ENCODE measurements at places on chromosomes 7 and 10.

- DNase-seq, result no peak
Observed at GRCh38 chr7:46886669-46887374, 695.1 kb downstream of the TNS3 start.

DNA sequence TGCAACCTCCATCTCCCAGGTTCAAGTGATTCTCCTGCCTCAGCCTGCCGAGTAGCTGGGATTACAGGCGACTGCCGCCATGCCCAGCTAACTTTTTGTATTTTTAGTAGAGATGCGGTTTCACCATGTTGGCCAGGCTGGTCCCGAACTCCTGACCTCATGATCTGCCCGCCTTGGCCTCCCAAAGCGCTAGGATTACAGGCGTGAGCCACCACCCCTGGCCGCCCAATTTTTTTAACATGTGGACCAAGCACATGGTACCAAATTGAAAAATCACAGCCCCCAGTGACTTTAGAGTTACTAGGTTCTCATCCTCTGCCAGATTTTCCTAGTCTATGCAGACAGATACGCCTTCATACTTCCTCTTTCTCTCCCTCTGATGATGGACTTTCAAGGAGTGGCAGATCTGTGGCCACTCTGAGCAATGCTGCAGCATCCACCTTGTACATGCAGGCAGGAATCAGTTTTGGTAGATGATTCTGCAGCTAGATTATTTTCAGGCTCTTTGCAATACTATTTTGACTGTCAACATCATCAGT, 34.0 kb upstream of the EZH2 start:
- no peak for DNase-seq

DNA sequence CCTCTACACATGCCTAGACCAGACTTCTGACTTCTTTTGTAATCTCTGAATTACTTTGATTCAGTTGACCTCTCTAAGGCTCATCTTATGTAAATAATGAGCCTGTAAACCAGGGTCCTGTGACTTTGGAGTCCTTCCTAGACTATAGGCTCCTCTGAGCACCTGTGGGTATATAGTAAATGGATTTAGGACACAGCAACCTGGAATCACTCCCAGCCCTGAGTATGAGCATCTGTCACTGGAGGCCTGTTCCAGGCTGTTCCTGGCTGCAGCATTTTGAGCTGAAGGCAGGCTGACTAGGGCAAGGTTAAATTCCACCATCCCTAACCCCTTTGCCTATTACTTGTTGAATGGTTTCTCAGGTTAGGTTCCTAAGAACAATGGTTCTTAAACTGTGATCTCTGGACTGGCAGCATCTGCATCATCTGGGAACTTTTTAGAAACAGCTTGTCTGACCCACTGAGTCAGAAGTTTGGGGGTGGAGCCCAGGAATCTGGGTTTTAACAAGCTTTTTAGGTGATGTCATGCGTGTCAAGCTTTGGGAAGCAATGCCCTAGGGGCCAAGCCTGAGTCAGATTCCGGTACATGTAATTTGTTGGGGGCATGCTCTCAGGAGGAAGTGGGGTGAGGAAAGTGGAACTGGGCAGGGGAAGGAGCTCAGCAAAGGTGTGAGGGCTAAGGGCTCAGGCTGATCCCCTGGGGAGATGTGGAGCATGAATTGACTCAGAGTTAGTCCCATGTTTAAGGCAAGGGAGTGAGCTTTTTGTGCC, 28.2 kb downstream of the MINDY4 start:
- peak; percentile 75 for DNase-seq

DNA sequence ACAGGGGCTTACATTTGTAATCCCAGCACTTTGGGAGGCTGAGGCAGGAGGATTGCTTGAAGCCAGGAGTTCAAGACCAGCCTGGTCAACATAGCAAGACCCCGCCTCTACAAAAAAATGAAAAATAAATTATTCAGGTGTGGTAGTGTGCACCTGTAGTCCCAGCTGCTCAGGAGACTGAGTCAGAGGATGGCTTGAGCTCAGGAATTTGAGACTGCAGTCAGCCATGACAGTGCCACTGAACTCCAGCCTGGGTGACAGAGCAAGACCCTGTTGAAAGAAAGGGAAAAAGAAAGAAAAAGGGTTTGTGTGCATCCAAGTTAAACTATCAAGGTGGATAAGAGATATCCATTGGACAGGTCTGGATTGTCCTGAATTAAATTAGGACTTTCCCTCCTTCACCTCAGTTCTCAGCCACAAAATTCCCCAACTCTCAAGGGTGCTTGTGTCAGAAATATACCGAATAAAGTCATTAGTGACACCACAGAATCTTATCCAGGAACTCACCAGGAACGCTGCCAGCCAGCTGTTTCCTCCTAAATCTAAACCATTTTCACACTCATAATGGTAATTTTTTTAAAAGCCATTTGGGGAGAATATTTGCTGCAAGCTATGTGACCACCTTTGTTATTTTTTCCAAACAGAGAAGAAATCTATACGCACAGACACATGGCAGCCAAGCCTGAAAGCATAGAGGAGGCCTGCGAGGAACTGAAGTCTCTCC, 12.0 kb downstream of the AFAP1L2 start:
- no peak for DNase-seq

- no peak for DNase-seq
Observed at GRCh38 chr10:60142736-60143135, 236.4 kb upstream of the CCDC6 start.

- no peak for DNase-seq
Observed at GRCh38 chr10:85187047-85187446, 858.7 kb downstream of the CCSER2 start.

DNA sequence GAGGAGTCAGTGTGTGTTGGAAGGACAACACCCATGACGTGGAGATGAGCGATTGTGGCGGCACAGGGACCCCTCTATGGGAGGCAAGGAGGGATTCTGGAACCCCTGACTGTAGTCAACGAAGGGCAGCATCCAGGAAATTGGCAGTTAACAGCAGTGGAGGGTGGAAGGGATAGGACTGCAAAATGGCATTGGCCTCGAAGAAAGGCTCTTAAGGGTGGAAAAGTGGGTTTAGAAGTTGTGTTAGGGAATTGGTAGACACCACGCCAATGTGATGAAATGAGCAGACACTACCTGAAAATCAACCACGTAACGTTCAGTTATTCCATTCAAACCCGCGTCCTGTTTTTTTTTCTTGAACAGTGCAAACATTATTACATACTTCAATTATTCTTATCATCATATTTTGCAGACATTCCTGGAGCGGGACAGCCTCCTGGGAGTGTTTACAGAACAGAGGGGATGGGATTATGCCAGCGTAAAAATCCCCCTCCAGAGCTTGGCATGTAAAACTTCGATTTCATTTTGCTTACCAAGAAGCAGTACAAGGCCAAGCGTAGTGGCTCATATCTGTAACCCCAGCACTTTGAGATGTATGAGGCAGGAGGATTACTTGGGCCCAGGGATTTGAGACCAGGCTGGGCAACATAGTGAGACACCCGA, 272.1 kb downstream of the WDR37 start:
- DNase-seq, result no peak

DNA sequence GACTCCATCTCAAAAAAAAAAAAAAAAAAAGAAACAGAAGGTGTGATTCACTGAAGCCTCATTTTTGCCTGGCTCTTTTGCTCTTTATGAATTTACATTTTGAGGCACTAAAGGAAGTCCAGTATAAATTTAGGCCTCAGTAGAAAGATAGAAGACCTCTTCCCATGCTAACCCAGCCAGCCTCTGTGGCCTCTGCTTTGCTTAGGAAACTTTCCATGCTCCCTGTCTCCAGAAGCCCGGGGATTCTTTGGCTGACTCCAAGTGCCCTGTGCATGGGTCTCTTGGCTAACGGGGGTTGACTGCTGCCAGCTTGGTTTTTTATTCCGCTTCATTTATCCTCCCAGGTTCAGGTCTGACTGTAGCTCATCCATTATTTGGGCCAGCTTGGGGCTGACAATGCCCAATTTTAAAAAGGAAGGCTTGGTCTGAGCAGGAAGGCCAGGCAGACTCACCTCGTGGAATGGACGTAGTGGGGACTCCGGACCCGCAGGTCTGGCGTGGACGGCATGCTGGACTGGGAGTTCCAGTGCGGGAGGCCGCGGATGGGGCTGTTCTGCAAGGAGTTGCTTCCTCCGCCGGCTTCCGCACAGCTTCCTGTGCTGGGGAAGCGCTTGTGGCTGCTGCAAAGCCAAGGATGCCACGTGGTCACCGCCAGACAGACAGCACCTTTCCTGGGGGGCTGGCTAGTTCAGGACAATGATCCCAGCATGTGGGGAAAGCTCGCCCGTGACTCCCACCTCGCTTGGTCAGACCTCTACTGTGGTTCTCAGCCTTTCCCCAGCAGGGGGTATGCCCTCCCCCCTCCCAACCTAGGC, 72.3 kb downstream of the PRPF18 start:
- DNase-seq, result peak; percentile 65

- DNase-seq, result no peak
Observed at GRCh38 chr7:104903044-104903443, 111.0 kb upstream of the KMT2E start.

- peak; percentile 81 for DNase-seq
Observed at GRCh38 chr10:93458821-93459257, 23.3 kb downstream of the MYOF start.

GRCh38 chr10:122499491-122499941, 38.2 kb downstream of the HTRA1 start:
- no peak for DNase-seq

DNA sequence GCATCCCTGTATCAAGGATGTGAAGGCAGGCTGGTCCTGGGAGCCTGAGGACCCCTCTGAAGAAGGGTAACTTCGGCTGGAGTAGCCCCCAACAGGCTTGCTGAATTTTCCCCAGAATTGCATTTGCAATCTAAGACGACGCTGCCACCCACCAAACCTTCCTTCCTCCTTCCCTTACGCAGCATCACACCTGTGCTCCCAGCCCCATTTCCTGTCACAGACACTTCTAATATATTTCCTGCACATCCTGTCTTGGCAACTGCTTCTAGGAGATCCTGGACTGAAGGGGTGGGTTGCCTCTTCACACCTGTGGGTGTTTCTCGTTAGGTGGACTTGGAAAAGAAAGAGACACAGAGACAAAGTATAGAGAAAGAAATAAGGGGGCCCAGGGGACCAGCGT, 9.4 kb upstream of the PGAM1 start:
- DNase-seq, result no peak

DNA sequence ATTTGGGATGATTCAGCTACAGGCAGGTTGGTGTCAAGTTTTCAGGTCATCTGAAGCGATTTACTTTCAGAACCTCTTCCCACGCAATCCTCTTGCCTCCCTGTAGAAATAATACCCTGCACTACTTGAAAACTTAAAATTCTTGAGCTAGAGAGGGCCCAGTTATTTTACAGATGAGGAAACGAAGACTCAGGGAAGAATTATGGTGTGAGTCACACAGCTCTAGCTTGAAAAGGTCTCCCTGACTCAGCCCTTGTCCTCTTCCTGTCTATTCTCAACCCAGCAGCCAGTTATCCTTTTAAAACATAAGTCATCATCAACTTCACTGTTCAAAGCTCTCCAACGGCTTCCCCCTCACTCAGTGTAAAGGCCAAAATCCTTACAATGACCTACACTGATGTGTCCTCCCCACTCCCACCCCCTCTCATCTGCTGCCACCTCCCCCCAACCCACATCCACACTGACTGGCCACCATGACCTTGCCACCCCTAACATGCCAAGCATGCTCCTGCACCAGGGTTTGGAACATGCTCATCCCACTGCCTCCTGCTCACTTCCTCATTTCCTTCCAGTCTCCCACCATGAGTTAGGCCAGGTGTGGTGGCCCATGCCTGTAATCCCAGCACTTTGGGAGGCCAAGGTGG, 3.4 kb downstream of the DNMBP start:
- no peak for DNase-seq

DNA sequence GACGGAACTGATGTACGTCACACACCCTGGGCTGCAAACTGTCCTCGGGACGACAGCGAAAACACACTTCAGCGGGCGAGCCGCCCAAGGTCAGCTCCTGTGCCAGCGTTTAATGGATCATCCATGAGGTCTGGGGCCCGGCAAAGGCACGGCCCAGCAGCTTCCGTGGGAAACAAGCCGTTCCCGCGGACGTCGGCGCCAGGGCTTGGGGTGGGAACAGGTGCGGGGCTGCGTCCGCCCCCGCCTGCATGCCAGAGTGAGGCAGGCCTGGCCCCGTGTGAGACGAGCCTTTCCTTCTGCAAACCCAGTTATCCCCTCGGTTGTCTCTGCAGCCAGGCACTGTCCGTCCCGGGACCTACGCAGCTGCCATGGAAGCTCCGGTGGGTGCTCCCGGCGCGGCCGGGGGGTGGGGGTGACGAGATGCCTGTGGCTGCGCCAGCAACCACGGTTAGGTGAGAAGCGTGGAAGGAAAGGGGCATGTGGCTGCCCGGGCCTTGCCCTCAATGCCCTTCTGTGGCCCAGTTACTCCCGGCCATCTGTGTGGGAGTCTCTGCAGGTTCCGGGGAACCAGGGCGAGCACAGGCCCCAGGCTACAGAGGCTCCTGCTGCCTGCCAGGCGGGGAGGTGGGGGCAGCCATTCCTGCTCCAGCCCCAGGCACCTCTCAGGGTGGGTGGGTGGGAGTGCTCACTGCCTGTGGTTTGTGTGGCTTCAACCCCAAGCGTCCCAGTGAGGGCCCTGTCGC, 42.2 kb upstream of the PDGFA start:
- no peak for DNase-seq

DNA sequence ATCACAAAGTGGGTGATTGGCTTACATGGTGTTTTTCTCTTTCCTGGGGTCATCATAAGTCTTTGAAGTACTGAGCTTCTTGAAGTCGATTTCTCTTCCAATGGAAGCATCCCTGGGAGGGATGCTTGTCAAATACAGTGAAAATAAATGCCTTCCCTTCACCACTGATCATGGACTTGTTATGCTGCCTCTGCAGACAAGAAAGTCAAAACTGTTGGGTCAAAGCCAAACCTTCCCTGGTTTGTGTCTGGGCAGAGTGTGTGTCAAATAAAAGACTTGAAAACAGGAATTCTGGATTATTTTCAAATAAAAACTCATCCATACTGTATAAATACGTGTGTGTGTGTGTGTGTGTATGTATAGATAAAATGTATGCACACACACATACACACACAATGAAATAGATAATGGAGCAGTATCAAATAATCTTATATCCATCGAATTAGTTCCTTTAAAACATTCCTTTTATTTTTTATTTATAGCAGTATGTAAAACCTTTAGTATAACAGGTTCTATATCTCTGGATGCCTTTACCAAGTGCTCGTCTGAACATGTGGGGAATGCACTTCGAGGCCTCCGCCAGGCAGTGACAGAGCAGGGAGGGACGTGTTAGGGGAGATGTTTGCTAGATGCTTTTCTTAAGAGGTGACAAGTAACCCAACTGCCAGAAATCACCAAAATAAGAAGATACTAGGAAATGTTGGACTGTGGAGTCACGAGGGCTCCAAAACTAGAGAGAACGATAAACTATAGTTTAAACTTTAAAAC, 27.2 kb upstream of the WNT16 start:
- no peak for DNase-seq

GRCh38 chr10:131703941-131704340, 196.9 kb upstream of the PPP2R2D start:
- DNase-seq, result no peak

- no peak for DNase-seq
Observed at GRCh38 chr10:61634746-61635145, 28.0 kb upstream of the CABCOCO1 start.

- DNase-seq, result no peak
Observed at GRCh38 chr10:71613877-71614276, 105.7 kb downstream of the C10orf105 start.

GRCh38 chr7:2719007-2719406, 31.0 kb downstream of the AMZ1 start:
- no peak for DNase-seq

Data from ascending aorta (tissue), 2 donors.